Mesendoderm (in vitro differentiated cells): ENCODE measurements at places on chromosomes 11 and 22.

DNA sequence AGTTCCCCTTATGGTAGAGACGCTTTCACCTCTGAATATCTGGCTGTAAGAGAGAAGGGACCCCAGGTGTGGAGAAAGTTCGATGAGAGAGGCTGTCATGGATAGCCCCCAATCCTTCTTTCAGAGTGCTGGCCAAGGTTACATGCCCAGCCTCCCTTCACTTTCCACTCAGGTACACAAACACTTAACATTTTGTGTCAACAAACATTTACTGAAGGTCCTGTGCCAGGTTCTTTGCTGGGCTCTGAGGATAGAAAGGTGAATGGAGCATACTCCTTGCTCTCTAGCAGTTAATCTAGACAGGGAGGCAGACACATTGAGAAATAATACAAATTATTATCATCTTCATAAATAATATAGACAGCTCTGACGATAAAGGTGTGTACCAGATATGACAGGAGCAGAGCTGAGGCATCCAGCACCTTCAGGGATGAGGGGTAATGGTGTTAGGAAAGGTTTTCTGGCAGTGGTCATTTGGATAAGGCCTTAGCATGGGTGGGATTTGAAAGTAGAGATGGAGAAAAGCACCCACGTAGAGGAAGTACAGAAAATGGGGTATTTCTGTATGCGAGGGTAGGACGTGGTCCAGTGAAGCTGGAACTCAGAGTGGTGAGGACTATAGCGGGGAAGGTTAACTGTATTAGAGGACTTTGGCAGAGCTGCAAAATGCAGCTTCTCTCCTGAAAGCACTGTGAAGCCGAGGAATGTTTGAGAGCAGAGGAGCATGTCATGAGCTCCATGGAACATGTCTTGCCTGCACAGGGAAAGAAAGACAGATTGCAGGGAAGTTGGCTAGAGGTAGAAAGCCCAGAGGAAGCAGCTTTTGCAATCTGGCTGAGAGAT, 19.6 kb downstream of the PPFIBP2 start:
- DNase-seq = no peak

GRCh38 chr11:133172349-133172748, 360.0 kb downstream of the OPCML start:
- no peak for DNase-seq

- no peak for DNase-seq
Measured at GRCh38 chr11:57764566-57764965, 3.0 kb downstream of the CTNND1 start.

DNA sequence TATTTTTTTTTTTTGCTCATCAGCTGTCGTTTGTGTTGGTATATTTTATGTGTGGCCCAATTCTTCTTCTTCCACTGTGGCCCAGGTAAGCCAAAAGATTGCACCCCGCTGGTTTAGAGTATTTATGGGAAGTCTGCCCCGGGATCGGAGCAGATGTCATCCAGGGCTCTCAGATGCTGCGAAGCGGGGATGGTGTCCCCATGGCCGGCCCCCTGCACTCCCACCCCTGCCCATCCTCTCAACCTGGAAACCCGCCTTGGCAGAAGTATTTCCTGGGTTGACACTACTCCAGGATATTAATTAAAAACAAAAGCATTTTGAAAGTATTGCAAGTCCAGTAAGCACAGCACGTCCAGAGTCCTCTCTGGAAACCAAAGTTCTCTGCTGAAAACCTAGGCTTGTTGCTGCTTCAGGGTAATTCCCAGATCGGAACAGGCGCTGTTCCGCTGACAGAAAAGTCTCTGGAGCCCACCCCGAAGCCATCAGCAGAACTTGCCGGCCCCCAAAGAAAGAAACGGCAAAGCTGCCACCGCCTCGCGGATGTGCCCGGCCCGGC, 833 bp downstream of the SCUBE2 start:
- DNase-seq = no peak

DNA sequence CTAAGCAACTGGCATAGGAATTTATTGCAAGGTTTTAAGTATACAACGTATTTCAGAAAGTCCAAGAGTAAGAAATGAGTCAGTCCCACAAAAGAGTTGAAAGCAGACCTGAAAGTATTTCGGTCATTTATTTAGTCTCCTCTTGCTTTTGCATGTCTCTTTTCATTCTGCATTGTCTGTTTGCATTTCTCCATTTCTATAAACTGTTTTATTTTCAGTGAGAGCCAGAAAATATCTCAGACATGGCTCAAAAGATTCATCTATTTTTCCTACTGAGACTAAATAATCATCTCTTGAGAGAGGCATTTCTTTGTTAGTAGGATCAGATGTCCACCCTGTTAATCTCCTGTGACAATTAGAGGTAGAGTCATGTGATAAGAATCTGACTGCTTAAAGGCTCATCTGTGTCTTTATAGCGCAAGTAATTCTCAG, 219.1 kb upstream of the CCDC179 start:
- DNase-seq = peak; percentile 27

DNA sequence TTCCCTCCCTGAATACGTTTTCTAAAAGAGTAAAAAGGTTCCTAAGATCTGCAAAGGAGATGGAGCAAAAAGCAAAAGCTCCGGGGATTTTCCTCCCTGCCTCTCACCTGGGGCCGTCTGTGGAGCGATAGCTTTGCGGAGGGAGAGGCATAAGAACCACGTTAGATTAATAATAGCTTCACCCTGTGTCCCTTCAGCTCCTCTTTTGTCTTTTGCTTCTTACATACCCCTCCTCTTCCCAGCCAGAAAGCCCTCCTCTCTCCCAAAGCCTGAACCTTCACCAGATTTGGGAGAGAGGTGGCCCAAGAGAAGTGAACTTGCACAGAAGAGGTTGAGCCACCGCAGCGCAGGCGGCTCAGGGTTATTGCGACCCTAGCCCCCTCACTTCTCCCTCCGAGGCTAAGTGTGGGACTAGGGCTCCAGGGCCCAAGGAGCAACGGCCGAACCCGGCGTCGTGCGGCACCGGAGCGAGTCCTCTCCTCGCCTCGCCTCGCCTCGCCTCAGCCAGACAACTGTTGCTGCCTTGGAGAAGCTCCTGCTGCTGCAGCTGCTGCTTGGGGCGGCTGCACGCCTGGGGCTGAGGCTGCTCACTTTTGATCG, 97.6 kb upstream of the HSD17B12 start:
- peak; percentile 30 for DNase-seq

DNA sequence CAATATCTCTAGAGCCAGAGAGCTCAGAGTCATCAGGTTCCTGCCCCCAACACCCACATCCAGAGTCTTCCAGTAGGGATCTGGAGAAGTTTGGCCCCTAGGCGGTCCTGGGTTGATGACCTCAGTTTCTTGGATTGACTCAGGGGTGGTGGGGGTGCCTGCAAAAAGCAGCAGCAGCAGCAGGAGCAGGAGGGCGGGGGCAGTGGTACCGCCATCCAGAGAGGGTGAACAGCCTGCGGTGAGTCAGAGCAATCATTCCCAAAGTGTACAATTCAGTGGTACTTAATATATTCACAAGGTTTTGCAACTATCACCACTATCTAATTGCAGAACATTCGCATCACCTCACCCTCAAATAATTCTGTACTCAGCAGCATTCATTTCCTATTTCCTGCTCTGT, 9.9 kb upstream of the SEC14L3 start:
- DNase-seq = no peak

GRCh38 chr11:90795746-90796145, 572.9 kb upstream of the CHORDC1 start:
- DNase-seq = no peak

DNA sequence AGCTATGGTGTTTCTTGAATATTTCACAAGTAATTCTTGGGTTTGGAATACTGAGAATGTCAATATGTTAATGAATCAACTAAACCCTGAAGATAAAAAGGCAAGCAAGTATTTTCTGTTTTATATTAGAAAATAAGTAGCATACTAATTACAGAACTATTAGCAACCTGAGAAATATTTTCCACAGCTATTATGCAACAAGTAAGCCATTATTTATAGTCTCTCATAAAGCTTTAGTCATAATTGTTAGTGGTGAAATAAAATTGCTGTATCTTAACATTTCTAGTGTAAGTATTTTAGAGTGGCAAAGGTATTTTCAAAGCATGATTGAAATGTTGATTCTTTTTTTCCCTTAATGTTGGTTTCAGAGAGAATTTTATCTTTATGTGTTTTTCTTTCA, 53.3 kb downstream of the FAR1 start:
- DNase-seq = no peak

DNA sequence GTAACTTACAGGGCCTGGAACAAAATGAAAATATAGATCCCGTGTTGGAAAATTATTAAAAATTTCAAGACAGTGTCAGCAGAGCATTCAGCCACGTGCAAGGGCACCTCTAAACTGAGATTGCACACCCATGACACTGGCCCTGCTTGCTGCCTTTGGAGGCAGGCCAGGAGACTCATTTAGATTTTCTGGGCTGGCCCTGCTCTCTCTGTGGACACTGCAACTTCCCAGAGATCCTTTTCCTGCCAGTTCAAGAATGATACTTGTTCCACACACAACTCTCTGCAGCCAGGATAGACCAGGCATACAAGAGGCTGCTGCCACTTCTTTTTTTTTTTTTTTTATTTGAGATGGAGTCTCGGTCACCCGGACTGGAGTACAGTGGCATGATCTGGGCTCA, 56.7 kb upstream of the PTPRJ start:
- DNase-seq = no peak

DNA sequence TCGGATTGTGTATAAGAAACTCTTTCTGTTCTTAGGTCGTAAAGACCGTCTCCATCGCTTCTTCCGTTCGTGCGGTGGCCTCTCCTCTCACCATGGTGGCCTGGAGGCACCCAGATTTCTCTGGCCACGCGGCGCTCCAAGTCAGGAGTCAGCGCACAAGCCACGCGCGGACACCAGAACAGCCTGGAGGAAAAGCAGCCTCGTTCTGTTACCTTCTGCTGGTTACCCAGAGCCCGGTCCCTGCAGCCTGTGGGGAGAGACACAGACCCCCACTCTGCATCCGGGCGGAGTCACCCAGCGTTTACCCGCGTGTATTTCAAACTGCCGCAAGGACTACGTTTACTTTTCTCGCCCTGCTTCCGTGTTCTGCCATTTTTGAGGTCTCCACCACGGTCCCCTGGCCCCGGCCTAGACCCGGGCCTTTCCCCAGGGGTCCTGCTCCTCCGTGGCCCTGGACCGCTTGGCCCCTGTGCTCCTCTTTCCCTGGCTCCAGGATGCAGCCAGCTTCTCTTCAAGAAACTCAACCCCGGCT, 776.1 kb downstream of the BRD1 start:
- DNase-seq = no peak

DNA sequence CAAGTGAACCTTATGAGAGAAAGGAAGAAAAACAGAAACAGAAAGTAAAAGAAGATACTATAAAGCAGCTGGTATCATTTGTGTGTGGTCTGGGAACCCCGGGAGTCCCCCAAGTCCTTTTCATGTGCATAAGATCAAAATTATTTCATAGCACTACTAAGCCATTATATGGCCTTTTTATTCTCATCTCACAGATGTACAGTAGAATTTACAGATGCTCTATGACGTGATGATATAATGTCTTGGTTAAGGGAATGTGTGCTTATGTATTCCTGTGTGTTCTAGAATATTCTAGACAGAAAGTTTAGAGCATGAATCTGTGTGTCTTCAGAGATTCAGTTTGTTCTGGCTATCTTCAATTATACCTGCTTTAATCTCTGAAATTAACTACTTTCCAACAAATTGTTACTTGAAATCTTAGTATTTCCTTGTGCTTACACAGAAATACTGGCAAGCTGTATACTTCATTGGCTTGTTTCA, 8.6 kb upstream of the TPP1 start:
- DNase-seq = no peak

- DNase-seq = peak; percentile 24
Measured at GRCh38 chr11:81874635-81875034, 859.0 kb downstream of the FAM181B start.

DNA sequence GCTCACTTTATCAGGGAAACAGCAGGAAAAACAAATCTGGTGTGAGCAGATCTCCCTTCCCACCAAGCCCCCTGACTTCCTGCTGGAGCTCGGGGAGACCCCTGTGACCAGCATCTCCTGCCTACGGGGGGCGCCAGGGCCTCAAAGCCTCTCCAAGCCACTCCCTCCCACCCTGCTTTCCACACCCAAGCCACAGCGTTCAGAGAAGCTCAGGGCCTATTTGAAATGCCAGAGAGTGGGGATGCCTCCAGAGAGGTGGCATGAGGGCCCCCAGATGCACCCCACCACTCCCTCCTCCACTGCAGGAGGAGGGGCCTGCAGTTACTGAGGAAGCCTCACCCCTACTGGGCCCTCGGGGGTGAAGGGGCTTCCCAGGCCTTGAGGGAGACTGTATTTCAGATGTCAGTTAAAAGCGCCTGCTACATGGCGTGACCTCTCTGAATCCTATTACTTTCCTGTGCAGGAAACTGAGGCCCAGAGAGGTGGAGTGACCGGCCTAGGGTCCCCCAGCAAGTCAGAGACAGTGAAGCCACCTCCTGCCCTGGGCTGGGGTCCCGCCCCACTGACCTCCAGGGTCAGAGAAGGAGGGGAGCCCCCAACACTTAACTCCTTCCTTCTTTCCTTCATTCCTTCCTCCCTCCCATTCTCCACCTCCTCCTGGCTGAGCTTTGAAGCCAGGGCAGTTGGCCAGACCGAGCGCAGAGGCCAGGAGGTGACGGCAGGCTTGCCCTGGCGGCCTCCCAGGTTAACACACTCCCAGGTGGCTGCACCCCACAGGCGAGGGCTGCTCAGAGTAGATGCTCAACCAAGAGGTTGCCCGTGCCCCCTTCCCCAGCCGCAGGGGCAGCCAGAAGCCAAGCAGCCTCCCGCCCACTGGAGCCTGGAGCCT, 6.0 kb upstream of the CDKN1C start:
- DNase-seq = peak; percentile 53

- DNase-seq = peak; percentile 71
Measured at GRCh38 chr11:131544591-131544990, 174.2 kb downstream of the NTM start.

DNA sequence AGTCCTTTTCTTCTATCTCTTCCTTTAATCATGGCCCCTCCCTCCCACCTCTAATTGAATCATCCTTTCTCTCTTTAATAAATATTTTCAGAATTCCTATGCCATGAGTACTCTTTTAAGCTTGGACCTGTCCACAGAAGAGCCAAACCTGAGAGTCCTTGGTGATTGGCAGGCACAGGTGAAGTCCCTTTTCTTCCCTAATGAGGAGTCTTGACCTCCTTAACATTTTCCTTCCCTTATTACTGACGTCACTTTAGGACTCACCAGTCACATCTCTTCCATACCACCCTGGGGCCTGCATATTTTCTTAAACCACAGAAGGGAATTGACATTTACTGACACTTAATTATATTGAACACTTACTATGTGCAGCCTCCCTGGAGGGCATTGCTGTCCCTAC, 41.0 kb upstream of the RASSF10 start:
- no peak for DNase-seq

GRCh38 chr11:87201376-87201775, 163.6 kb downstream of the TMEM135 start:
- no peak for DNase-seq

DNA sequence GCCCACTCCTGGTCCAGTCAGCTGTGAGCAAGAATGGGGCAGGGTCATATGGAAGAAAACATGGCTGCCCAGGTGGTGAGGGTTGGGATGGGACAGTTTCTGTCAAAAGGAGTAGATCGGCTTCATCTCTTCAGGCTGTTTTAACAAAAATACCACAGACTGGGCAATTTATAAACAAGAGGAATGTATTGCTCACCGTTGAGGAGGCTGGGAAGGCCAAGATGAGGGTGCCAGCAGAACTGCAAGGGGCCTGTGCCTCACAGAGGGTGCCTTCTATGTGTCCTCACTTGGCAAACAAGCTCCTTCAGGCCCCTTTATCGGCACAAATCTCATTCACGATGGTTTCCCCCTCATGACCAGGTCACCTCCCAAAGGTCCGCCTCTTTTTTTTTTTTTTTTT, 18.1 kb upstream of the RELT start:
- DNase-seq = no peak

- DNase-seq = no peak
Measured at GRCh38 chr11:128324051-128324481, 263.3 kb downstream of the ETS1 start.
